Right atrium auricular region (tissue), 2 donors: ENCODE measurements at places on chromosomes 16 and 17.

DNA sequence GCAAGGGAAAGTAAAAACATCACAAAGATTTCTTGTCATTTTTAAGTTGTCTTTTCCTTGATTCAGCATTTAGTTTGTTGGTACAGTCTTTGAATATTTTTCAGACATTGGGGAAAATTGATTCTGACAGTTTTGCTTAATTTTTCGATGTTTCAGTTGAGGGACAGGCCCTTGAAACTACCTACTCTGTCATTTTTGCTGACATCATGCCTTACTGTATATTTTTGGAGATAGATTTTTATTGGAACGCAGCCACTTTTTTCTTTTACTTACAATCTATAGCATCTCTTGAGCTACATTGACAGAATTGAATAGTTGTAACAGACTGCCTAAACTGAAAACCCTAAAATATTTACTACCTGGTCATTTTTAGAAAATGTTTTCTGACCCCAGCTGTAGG, 297.1 kb upstream of the KIF2B start:
- no peak for DNase-seq

DNA sequence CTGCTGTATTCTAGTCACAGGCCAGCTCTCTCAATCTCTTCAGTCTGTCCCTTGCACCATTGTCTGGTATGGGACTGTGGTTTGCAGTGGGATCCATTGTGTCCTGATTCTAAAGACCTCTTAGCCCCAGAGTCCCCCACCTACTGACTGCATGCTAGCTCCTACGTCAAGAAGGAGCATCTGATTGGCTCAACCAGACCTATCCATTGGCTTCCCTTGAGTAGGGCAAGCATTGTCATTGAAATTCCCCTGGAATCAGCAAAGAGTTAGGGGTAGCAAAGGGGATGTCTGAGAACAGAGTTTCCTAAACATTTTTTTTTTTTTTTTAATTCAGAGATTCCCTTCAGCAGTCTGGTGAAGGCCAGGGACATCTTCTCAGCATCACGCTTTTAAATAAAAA, 175.3 kb upstream of the MPHOSPH6 start:
- no peak for DNase-seq

- DNase-seq = no peak
These were observed 3.6 kb upstream of the LITAFD start for GRCh38 chr16:8878523-8878911.

- no peak for DNase-seq
These were observed 253.7 kb downstream of the STX8 start for GRCh38 chr17:9321890-9322289.

GRCh38 chr16:48321317-48322036, 63.7 kb downstream of the SIAH1 start:
- no peak for DNase-seq

DNA sequence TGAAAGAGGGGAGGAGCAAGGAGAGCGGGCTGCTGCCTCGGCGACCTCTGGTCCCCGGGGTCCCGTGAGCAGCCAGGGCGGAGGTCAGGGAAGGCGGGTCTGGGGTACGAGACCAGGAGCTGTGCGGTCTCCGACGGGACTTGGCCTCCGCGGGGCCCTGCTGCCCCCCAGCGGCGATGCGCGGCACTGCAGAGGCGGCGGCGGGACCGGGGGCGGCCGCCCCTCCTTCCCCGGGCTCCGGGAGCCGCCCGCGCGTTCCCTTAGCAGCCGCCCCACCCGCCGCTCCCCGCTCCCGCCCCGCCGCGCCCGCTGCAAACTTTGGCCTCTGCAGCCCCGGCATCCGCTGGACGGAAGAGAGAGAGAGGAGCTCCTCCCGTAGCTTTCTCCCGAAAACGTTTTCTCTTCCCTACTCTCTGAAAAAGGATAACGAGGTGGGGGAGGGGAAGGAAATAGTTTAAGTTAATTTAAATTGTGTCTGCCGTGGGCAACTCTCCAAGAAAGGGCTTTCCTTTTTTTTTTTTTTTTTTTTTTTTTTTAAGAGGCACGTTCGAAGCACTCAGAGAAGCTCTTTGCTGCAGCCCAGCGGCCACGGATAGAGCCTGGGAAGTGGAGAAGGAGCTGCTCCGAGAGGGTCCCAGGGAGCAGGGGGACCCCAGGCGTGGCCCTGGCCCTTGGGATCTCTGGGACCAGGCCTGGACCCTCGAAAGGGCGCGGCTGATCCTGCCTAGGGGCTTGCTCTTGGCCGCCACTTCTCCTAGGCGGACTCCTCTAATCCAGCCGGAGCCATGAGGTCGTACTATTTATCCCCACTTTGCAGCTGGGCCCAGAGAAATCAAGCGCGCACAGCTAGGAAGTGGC, 43.2 kb downstream of the C16orf82 start:
- peak; percentile 70 for DNase-seq

GRCh38 chr17:78826836-78827509, 13.6 kb downstream of the USP36 start:
- no peak for DNase-seq

GRCh38 chr16:87274794-87275193, 42.4 kb downstream of the C16orf95 start:
- no peak for DNase-seq

GRCh38 chr17:75878174-75878998, at the start of gene TRIM47:
Gene TRIM47 (minus strand): TSS chr17:75878581. CDS start chr17:75878548, 33 bp downstream.
- DNase-seq = peak; percentile 72

DNA sequence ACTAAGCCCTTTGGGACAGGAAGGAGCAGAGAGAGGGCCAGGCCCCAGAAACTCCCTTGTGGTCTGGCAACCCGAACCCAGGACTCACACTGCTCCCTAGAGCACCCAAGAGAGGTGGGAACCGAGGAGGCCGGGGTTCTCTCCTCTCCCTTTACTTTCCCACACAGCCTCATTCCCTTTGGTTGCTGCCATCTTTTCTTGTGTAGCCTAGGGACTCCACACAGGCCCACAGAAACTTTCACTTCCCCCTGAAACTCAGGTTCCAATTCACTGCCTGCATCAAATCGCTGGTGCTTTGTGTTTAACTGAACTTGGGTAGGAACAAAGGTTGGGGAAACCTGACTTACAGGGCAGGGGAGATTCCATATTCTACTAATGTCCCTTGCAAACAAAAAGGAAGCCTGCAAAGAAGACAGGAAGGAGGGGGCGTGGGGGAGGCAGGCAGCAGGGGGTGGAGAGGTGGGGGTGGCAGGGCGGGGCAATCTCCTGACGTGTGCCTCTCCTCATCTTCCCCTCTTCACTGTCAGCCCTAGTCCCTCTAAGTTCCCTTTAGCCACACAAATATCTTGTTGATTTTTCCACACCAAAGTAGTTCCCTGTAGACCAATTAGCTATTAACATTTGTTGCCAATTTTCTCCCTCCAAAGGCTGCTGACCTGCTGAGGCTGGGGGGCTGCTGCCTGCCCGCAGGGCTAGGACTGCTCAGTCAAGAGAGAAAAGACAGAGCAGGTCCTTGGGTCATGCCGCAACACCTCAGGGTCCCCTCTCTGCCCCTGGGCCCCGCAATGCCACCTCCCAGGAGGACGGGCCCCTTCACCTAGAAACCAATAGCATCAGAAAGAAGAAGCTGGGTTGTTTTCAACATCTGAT, 8.0 kb downstream of the ST3GAL2 start:
- no peak for DNase-seq

DNA sequence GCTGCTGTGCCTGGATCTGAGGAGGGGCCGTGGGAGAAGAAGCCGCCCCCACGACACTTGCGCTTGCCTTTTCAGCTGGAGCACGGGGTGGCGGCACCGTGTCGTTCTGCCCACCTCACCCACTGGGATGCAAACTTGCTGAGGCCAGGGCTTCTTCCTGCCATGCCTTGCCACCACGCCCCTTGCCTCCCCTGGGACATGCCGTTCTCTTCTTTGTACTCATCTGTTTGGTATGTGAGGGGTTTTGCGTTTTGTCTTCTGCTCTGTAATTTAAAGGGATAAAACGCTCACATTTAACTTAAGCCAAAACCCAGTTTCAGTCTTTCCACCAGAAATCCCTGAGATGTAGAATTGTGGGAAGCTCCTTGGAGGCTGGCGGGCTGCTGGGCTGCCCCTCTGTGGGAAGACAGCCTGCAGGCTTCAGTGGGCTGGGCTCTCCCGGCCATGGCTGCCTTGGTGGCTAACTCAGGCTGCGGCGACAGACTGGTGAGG, 180.2 kb downstream of the RPTOR start:
- DNase-seq = no peak
